Suprapubic skin (tissue), 4 donors: ENCODE measurements at places on chromosomes 11 and 22.

- no peak for DNase-seq
Observed at GRCh38 chr22:43291381-43291780, 51.8 kb downstream of the SCUBE1 start.

GRCh38 chr11:114596175-114596919 lies 761 bp upstream of the NXPE4 start:
- no peak for DNase-seq

DNA sequence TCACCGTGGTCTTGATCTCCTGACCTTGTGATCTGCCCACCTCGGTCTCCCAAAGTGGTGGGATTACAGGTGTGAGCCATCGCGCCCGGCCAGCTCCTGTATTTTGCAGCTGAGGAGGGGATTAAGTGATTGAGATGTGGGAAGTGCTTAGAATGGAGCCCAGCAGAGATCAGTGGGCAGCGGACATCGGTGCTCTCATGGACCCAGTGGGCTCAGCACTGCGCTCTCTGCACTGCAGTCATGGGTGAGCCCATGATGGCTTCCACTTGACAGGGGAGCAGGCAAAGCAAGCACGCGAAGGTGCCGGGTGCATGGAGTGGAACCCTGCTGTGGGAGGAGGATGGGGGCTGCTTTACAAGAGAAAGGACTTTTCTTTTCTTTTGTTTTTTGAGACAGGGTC lies 9.1 kb upstream of the CCDC88B start:
- DNase-seq, result no peak

- DNase-seq, result no peak
Observed at GRCh38 chr11:81104051-81104450, 1629.6 kb downstream of the FAM181B start.

DNA sequence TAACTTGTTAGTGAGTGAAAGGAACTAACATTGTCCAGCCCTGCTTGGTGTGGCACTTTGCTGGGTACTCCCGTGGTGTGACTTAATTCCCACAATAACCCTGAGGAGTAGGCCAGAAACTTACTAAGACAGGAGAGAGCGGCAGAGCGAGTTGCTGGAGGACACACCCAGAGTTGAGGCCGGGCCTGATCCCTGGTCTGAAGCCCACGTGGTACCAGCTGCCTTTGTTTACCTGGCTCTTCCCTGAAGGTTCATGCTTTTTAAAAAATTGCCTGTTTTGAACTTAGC lies 594 bp downstream of the MPST start:
- DNase-seq, result no peak

- no peak for DNase-seq
Observed at GRCh38 chr11:66713746-66714480, 15.1 kb downstream of the SPTBN2 start.

DNA sequence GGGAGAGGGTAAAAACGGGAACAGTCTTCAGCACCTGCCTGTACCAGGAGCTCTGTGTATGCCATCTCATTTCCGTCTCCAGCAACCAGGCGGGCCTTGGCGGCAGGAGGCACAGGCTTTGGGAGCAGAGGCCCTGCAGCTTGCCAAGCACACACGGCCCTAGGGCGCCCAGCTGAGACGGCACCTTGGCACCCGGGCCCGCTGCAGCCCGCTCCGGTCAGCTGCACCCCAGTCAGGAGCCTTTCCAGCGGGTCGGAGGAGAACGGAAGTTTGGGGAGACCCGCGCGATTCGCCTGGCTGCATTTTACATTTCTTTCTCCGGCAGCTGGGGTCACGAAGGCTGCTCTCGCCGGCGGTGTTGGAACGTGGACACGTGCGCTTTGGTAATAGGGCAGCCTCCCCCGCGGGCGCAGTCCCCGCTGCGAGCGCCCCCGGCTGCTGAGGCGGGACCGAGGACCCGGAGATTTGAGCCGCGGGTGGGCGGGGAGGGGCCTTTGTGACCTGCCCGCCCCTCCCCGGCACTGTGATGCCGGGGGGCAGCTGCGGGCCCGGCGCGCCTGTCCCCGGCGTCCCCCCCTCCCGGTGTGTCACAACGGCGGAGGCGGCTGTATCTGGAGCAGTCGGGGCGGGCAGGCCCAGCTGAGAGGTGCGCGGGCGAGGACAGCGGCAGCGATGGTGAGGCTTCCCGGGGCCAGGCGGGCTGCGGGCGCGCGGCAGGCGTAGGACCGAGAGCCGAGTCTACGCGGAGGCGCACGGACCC lies at the start of gene TUBA8:
TSS of gene TUBA8 (plus strand) at position 616 of the 760 bp plus-strand sequence. CDS start at position 673, 57 bp downstream.
- peak; percentile 73 for DNase-seq

DNA sequence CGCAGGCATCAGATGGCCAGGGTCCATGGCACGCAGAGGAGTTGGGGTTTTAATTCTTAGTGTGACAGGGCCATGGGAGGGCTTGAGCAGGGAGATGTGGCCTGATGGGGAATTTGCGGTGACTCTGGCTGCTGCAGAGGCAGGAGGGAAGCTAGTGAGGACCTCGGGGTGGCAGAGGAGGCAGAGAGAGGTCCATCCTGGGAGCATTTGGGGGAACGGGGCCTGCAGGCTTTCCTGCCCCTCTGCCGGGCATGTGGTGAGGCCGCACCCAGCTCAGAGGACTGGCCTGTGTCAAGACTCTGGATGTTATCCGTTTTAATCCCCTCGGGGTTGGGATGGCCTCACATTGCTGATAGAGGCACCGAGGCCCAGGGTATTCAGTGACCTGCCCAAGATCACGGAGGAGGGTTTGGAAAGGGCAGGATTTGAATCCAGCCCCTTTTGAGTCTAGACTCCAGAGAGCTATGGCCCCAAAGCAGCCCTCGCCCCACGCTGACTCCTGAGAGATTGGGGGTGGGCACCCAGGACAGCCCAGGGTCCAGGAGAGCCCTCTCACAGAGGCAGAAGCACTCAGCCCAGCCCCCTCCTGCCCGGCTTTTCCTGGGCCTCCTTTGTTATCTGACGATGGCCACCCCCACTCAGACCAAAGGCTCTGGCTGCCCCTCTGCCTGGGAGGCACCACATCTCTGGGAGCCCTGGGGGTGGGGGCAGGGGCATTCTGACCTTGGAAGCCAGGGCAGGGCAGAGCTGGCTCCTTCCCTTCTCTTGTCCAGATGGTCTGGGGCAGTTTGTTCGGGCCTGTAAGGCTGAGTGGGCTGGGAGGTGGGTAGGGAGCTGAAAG lies 13.9 kb downstream of the MGAT3 start:
- no peak for DNase-seq

DNA sequence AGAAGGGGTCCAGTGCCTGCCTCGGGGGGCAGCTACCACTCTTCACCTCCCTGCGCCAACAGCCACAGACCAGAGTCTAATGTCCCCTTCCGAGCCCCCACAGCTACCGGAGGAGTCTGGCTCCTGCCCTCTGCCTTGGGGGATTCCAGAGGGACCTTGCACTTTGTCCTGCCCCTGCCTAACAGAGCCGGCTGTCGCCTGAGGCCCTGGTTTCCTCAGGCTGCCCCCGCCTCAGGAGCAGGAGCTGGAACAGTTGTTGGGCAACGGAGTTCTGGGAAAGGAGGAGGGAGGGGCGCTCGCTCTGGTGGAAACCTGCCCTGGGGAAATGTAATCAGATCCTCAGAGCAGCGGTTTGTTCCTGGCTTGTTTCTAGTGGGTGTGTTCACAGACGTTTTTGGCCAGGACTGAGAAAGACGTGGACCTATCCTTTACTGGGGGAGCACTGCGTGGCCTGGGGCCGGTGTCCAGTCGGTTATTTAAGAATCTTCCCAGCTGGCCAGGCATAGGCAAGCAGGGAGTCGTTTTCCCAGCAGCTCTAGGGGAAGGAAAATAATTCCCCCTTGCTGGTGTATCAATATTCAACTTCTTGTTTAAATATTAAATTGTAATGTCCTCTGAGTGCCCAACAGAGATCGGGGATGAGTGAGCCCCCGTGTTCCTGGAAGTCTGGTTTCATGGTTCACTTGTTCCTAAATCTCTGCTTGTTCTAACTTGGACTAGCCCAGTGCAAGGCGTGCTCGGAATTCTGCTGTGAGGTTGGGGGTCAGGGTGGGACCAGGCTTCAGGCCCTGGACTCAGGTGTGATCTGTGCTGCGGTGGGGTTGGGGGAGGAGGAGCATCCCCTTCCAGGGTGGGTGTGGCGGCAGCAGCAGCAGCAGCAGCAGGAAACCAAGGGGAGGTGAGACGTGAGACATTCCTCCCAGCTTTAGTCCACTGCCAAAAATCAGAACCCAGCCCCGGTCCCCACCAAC lies 32.1 kb downstream of the A4GALT start:
- DNase-seq, result peak; percentile 94

- DNase-seq, result no peak
Observed at GRCh38 chr22:25021976-25022711, 69.6 kb downstream of the KIAA1671 start.
